ENCODE measurements at places on chromosomes 2 and 18. TPM values are rescaled to one million over a fixed set of nuclear protein-coding genes. Genes with fewer than 3 reads are reported as not detected.

Gene APLF
- total RNA-seq, result 4.9 TPM

Gene RALBP1
- total RNA-seq, result 67.8 TPM

DNA sequence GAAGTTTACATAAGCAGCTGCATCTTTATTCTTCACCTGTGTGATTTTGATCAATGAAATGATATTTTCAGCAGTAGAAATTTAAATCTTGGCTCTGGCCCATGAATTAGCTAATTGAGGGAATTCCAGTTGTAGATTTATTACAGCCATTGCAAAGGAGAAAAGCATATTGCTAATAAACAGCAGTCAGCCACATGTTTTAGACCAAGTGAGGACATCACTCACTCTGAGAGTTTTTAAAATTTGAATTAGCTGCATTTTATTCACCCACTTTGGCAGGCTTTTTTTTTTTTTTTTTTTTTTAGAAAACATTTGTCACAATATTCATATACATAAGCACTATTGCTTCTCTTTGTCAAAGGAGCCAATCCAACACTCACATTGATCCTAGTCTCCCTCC lies 479.4 kb upstream of the VRK2 start:
- DNase-seq, result no peak

DNA sequence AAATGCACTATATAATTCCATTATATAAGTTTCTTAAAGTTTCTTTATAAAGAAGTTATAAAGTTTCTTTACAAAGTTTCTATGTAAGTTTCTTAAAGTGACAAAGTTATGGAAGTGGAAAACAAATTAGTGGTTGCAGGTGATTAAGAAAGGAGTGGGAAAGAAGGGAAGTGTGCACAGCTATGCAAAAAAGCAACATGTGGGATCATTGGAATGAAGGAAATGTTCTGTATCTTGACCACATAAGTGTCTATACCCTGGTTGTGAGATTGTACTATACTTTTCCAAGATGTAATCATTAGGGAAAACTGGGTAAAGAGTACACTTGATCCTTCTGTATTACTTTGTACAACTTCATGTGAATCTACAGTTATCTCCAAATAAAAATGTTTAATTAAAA lies 1541.1 kb downstream of the LRP1B start:
- DNase-seq, result no peak

DNA sequence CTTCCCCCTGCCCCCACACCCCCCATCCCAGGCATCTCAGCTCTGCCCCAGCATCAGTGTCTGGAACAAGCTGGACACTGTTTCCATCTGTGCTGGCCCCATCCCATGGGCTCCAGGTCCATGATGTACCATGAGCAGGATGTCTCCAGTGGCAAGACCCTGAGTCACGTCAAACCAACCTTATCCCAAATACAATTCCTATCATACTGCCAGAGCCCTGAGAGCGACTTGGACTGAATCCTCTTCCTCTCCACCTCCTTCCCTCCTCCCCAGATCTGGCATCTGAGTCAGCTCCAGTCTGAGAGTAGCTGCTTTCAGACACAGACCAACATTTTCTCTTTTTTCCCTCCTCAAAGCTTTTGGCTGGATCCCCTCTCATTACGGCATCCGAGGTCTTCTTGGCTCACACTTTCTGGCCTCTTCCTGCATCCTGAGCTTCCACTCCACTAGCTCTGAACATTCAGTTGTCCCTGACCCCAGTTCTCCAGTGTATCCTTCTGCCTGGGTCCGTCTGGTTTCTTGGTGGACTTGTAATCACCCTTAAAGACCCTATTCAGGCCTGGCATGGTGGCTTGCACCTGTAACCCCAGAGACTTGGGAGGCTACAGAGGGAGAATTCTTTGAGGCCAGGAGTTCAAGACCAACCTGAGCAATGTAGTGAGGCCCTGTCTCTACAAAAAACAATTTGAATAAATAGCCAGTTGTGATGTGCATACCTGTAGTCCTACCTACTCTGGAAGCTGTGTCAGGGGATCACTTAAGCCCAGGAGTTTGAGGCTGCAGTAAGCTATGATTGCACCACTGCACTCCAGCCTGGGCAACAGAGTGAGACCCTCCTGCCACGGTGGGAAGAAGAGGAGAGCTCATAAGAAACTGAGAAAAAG lies 68.3 kb downstream of the ACKR3 start:
- DNase-seq, result no peak

DNA sequence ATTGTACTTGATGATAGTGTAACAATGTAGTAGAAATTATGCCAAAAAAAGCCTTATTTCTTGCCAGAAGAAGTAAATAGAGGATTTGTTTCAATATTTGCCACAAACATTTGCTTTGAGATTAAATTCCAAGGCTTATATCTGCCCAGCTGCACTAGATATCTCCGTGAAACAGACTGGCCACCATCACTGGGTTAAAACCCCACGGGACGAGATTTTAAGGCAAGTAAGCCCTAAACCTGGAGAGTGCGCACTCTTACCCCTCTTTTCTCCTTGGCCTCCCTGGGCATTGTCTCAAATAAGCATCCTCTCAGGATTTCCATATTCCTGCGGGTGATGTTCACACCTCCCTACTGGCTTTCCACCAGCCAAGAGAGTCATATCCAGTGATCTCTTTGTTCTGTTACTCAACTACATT lies 334.4 kb downstream of the AGPS start:
- DNase-seq, result no peak

Data from H1 (cell line).